ENCODE measurements at places on chromosomes 2 and 18. TPM values are rescaled to one million over a fixed set of nuclear protein-coding genes. Genes with fewer than 3 reads are reported as not detected.

The ABCG5 gene
- total RNA-seq: not detected

The PJVK gene
- 2.1 TPM for total RNA-seq

The CDKL4 gene
- total RNA-seq: not detected

The FOXD4L1 gene
- total RNA-seq: not detected

The DUSP19 gene
- 2.8 TPM for total RNA-seq

DNA sequence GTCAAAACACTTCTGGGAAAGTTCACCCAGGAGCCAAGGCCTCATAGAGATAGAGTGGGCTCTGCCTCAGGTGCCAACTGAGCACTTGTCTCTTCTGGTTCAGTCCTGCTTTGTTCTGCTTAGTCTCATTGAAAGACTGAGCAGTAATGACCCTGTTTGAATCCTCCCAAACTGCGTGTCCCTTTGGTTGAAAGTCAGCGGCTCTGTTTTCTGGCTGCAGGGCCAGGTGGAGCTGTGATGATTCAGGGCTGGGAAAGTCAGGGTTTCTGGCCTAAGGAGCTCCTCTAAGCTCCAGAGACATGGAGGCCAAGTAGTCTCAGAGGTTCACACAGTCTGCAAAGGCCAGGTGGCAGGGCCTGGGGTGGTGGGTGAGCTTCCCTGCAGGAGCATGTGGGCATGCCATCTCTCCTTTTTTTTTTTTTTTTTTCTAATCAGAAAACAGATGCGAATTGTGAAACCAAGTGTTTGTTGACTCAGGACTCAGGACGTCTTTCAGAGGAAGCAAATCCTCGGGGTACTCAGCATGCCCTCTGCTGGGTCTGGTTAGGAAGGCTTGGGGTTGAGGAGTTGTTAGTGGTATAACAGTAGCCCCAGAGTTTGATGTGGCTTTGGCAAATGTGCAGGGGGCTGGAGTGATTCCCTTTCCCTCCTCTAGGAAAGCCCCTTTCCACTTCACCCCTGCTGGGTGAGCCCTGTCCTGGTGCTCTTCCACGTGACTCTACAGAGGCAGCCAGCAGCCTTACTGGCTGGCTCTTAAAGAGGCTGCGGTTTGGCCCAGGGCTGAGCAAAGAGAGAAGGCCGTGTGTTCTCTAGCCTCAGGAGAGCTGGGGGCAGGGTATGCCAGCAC is 38.3 kb downstream of the TMEM17 start:
- DNase-seq: peak; percentile 84

DNA sequence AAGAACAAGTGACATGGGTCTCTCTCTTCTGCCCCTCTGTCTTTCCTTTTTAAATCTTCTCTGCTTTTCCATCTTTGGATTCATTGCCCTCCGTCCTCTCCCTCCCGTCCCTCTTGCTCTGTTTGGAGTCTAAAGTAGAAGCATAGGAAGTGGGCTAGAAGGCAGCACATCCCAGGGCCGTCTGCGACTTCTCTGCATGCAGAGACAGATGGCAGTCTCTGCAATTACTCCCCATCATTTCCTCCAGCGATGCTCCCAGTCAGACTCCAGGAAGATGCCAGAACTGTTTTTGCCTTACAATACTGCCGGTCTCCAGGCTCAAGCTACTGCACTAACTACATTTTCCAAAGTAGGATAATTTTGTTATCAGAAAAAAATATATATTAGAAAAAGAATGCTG is 35.2 kb upstream of the LPIN2 start:
- DNase-seq: no peak

DNA sequence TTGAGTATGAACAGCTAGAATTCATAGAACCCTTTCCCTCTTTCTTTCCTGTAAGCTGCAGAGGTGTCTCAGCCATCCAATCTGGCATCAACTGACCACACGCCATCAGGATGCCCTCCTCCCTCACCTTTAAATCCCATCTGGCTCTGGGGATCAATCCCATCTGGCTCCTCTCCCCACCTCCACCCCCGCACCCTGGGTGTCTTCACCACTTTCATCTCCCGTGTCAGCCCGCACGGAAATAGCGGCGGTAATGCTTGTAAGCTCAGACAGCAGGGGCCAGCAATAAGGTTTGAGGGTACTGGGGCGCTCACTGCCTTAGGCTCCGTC is 508 bp upstream of the TUBA4B start:
- peak; percentile 18 for DNase-seq

- DNase-seq: no peak
Measured at GRCh38 chr2:31263636-31264190, 29.8 kb downstream of the EHD3 start.

GRCh38 chr18:5543773-5544389 is at the start of gene EPB41L3:
TSS of gene EPB41L3 (minus strand) at chr18:5543997. CDS start at chr18:5489183, 54,814 bp downstream.
- DNase-seq: no peak

DNA sequence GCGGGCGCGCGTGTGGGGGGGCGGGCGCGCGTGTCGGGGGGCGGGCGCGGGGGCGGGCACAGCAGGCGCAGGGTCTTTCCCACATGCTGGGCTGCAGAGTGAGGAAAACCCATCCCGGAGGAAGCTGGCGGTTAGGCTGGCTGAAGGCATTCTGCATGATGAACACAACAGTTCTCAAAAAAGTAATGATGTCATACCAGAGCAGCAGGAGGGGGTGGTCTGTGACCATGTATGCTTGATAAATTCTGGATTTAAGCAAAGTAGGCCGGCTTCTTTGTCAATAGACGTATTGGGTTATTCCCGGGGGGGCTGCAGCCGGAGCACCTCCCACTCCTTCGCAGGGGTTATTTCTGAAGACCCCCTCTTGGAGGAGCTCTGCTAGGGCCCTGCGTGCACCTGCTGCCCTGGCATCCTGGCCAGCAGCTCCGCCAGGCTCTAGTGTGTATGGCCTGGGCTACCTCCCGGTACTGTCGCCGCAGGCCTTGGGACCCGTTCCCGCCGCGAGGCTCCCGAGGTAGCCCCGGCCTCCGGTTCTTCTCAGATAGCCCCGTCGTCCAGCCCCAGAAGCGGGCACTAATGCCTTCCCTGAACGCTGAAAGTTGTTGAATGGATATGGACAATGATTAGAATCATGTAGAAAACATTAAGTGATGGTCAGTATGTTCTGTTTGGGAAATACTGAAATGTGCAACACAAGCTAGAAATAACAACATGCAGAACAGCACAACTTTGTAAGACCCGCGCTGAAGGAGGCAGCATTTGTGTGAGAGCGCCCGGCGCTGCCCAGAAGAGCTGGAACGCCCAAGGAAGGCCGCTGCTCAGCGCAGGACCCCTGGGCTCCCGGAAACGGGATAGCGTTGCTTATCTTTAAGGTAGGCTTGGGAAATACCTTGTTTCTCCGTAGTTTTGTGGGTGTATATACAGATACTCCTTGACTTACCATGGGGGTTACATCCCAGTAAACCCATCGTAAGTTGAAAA is 101.4 kb upstream of the RAB6C start:
- no peak for DNase-seq

GRCh38 chr18:59633961-59634485 is 63.2 kb downstream of the CCBE1 start:
- DNase-seq: no peak

GRCh38 chr2:10258326-10258725 is 44.4 kb upstream of the HPCAL1 start:
- no peak for DNase-seq

DNA sequence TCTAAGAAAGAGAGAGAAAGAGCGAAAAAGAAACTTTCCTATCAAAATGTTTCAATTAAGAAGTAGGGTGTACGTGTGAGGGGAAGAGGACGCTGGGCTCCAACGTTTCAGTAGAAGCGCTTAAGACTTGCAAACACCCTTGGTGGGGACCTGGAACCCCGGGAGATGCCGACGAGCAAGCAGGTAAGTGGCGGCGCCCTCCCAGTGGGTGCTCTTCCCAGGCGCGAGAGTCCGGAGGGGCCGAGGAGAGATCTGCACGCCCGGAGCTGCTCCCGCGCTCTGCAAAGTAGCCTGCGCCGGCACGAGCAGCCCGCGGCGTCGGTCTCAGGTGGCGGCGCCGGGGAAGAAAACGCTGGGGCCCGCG is 678 bp upstream of the OTX1 start:
- no peak for DNase-seq

- DNase-seq: no peak
Measured at GRCh38 chr18:50644146-50644545, 84.3 kb downstream of the MAPK4 start.

- no peak for DNase-seq
Measured at GRCh38 chr2:143088388-143088787, 40.8 kb upstream of the ARHGAP15 start.

- DNase-seq: no peak
Measured at GRCh38 chr18:75211953-75212750, 1.6 kb downstream of the TSHZ1 start.

DNA sequence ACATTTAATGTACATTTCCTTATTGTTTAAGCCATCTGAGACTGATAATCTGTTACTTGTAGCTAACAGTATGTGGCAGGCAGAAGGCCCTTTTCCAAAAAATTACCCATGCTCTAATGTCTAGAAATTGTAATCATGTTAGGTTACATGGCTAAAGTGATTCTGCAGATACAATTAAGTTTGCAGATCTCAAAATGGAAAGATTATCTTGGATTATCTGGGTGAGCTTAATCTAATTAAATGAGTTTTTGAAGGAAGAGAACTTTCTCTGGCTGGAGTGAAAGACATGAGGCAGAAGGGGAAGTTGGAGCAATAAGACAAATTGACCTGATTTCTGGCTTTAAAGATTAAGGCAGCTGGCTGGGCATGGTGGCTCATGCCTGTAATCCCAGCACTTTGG is 76.3 kb downstream of the MBD2 start:
- DNase-seq: no peak

DNA sequence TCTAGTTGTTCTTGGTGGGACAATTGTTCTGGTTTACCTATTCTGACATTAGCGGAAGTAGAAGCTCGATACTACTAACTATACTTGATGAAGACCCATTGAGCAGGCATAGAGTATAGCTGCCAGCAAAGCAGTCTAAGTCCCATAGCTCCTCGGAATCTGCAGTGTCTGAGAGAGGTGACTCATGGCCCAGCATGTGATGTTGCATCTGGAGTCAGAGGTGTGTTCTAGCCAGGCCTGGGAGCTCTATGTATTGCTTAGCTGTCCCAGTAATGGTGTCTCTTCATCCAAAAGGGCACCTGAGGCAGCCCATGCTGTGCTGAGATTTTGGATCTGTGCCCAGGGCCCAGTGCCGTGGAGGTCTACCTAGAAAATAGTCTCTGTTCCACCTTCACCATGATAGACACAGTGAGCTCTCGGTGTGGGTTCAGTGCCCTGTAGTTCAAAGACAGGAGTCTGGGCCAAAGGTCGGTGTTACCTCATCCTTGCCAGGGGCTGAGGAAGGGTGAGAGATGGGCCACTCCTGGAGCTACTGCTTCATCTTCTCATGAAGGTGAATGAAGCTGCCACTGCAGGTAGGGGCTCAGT is 47.3 kb downstream of the MEX3C start:
- DNase-seq: peak; percentile 54

- no peak for DNase-seq
Measured at GRCh38 chr2:17682098-17682857, 71.3 kb downstream of the SMC6 start.

- no peak for DNase-seq
Measured at GRCh38 chr2:198639580-198639979, 818.2 kb downstream of the SATB2 start.

GRCh38 chr2:238006510-238006909 is 39.7 kb downstream of the UBE2F start:
- no peak for DNase-seq

DNA sequence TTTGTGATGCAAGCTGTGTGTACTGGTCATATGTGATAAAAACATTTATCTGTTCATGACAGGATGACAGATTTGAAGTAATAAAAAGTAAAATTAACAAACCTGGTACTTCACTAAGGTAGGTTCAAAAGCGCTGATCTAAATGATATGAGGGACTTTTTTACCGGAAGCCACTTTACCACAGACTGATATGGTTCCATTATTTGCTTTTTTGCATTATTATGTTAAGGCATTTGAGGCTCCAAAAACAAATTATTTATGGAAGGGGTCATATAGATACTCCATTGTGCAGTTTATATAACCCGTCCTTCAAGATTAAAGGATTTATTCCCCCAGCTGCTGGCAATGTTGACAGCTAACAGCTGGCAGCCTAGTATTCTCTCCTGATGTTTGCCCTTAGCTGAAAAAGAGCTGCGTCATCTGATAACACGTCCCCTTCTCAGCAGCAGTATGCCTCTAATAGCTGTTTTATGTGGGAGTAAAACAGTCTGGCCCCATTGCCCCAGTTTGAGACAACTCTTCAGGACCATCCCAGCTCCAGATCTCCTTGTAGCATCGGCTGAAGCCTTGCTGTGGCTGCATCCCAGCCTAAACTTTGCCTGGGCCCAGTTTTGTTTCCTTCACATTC is 84.8 kb upstream of the XIRP2 start:
- no peak for DNase-seq

GRCh38 chr2:230205721-230206120 is 14.1 kb downstream of the SP110 start:
- DNase-seq: no peak

- peak; percentile 10 for DNase-seq
Measured at GRCh38 chr2:45786836-45787357, 135.4 kb downstream of the PRKCE start.

GRCh38 chr2:215658635-215659305 is 222.9 kb upstream of the FN1 start:
- no peak for DNase-seq

DNA sequence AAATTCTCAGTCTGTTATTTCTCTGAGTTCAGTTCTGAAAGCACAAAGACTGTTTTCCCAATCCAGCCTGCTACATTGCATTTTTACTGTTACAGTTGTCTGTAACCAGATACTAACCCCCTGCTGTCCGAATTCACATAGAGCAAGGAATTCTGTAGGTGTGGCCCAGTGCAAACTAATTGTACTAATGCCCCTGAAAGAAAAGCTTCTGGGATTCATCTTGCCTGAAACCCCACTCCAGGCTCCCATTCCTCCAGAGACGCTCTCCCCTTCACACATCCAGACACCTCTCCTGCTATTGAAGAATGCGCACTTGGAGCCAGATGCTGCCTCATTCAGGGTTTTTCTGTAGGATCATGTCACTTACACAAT is 127.0 kb downstream of the TTC32 start:
- peak; percentile 25 for DNase-seq

- DNase-seq: no peak
Measured at GRCh38 chr2:135963841-135964240, 21.6 kb downstream of the DARS1 start.

DNA sequence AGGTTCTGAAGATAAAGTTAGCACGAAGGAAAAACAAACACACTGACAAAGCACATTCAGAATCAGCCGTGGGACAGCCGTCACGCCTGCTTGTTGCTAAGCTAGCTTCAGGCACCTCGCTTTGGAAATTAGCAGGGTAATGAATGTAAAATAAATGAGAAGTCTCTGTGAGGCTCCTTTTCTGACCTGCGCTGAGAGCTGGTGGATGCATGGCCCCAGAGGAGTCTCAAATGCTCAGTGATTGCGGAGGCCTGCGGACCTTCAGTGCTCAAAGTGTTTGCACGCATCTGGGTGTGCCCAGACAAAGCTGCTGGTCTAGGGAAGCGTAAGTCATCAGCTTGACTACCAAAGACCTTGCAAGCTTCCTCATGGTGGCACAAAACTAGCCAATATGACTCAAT is 50.6 kb downstream of the CD8B2 start:
- no peak for DNase-seq

GRCh38 chr18:52701219-52701935 is 361.4 kb downstream of the DCC start:
- no peak for DNase-seq

GRCh38 chr2:173359231-173359630 is 4.6 kb downstream of the CDCA7 start:
- DNase-seq: no peak

- no peak for DNase-seq
Measured at GRCh38 chr2:58916063-58916462, 674.9 kb upstream of the FANCL start.

Data from LHCN-M2 (cell line).